ENCODE measurements at places on chromosomes 12 and 14.

- no peak for DNase-seq
Measured at GRCh38 chr12:62247281-62248045, 12.7 kb upstream of the USP15 start.

- no peak for DNase-seq
Measured at GRCh38 chr12:38707648-38708047, 197.7 kb downstream of the CPNE8 start.

GRCh38 chr14:100581228-100582145, 5.7 kb downstream of the BEGAIN start:
- no peak for DNase-seq

GRCh38 chr14:98932431-98933325, 339.3 kb downstream of the BCL11B start:
- no peak for DNase-seq

DNA sequence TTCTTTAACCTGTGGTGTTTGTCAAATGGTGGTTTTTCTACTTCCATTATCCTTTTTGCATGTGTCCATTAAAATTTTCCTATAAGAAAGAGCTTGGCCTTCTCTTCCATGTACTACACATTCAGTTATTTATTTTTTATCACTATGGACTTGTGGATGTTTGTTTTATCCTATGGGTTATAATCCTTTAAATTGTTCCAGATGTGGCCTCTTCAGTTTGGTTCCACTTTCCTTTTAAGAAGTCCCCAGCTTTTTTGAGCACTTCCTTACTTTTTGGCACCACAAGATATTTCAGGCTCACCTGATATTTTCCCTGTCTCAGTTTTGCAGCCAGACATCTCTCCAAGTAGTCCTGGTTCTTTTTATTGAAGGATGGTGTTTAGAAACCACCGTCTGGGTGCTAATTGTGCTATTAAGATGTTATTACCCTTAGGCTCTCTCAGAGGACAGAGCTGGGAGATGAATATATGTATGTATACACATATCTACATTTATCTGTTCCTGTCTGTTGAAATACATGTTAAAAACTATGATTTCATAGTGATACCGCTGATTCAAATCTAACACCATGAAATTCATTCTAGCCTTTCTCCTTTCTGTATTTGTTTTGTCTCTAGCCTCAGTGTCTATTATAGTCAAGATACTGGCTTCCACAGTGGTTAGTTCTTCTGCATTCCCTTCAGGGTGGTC, 408.5 kb upstream of the RGS6 start:
- peak; percentile 6 for DNase-seq

DNA sequence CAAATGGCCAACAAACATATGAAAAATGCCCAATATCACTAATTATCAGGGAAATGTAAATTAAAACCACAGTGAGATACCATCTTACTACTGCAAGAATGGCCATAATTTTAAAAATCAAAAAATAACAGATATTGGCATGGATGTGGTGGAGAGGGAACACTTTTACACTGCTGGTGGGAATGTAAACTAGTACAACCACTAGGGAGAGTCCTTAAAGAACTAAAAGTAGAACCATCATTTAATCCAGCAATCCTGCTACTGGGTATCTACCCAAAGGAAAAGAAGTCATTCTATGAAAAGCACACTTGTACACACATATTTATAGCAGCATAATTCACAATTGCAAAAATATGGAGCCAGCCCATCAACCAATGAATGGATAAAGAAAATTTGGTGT, 459.7 kb downstream of the GXYLT1 start:
- no peak for DNase-seq

- no peak for DNase-seq
Measured at GRCh38 chr14:99522457-99522891, 41.3 kb downstream of the CCNK start.

DNA sequence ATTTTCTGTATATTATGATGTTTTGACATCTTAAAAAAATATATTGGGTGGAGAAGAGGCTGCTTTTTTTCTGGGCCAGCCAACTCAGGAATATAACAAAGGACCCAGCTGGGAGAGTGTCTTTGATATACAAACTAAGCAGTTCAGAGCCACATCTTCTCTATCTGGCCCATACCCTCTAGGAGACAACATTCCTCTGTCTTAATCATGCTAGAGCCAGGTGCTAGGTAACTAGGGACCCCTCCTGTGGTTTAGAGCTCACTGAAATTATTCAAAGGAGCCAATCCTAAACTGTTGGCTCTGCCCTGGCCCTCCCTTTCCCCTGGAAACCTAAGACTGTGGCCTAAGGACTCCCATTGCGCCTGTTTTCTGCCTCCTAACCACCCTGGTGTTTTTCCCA, 193.1 kb upstream of the DIO2 start:
- DNase-seq: no peak

- peak; percentile 35 for DNase-seq
Measured at GRCh38 chr14:22471545-22472121, 117.4 kb downstream of the DAD1 start.

DNA sequence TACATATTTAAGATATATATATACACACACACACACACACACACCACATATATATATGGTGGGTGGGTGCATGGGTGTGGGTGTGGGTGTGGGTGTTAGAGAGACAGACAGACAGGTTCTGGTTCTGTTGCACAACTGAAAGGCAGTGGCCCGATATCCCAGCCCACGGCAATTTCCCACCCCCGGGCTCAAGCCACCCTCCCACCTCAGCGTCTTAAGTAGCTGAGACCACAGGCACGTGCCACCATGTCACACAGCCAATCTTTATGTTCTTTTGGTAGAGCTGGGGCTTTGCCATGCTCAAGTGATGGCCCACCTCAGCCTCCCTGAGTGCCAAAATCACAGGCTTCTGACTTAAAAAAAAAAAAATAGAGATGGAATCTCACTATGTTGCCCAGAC, 417.8 kb upstream of the FOXG1 start:
- DNase-seq: no peak

DNA sequence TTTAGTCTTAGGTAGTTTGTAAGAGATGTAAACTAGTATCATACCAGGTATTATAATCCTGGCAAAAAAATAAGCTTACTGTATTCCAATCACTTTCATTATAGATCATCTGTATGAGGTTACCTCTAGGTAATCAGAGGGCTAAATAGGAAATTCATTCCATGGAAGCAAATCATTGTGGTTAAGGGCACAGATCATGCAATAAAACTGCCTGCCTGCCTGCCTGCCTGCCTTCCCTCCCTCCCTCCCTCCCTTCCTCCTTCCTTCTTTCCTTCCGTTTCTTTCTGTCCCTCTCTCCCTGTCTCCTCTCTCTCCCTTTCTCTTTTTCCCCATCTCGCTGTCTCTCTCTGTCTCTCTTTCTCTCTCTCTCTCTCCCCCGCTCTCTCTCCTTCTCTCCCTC, 3.2 kb upstream of the CLEC9A start:
- DNase-seq: peak; percentile 23

Data from suppressor macrophage treated with lipopolysaccharide for 4 hours (primary cell).